ENCODE measurements at places on chromosomes 13 and 19.

- DNase-seq, result no peak
Measured at GRCh38 chr13:44198826-44199225, 174.8 kb upstream of the SERP2 start.

- no peak for DNase-seq
Measured at GRCh38 chr19:2982983-2983350, 5.6 kb downstream of the TLE6 start.

- DNase-seq, result no peak
Measured at GRCh38 chr13:53357582-53357981, 329.0 kb downstream of the OLFM4 start.

DNA sequence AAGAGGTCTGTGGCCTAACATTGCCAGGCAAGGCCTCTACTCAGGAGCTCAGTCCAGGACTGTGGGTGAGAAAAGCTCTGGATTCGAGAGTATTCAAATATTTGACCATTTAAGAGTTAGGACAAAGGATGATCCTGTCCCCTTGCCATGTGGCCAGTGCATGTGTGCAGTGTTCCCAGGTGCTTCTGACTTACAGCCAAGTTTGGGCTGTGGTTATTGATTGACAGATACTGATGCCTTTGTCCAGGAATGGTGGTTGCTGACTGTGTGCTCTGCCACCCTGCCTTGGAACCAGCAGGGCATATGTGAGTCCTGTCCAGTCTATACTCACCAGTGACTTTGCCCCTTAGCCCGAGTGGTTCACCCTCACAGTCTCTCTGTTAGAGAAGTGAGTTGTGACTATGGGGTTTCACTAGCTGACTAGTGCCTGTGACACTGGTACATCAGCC is 51.9 kb downstream of the GARRE1 start:
- DNase-seq, result no peak

- DNase-seq, result no peak
Measured at GRCh38 chr19:5977222-5977784, 637 bp downstream of the RANBP3 start.

GRCh38 chr13:44169018-44169911 is 204.4 kb upstream of the SERP2 start:
- DNase-seq, result no peak

DNA sequence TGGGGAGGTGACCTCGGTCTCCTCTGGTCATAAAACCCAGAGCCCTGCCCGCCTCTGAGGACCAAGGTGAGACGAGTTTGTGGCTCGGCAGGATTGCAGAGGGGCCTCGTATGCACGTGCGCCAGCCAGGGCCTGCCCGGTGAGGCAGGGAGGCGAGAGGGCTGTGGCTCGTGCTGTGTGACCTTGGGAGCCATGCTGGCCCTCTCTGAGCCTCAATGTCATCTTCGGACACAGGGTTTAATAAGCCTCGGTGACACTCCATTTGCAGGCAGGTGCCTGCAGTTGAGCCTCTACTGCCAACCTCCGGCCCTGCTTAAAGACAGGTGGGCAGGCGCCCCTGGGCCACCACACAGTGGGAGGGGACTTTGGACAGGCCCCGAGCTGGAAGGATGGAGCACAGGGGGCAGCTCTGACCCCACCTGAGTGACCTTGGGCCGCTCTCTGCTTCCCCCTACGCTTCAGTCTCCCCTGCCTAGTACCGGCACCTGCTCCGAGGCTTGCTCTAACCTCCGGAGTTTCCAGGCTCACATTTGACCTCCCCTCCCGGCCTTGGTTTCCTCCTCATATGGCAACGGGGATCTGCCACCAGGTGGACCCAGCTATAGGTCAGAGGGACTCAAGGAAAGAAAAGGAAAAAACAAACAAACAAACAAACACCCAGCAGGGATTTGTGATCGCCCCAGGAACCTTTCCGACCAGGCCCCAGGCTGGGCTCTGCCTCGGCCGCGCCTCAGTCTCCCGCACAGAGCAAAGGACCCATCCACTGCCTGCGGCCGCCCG is 3.1 kb downstream of the ZBTB7A start:
- DNase-seq, result no peak

- no peak for DNase-seq
Measured at GRCh38 chr19:55670280-55671053, 4.6 kb upstream of the EPN1 start.

- DNase-seq, result no peak
Measured at GRCh38 chr19:35395382-35396199, 24.7 kb downstream of the GPR42 start.

DNA sequence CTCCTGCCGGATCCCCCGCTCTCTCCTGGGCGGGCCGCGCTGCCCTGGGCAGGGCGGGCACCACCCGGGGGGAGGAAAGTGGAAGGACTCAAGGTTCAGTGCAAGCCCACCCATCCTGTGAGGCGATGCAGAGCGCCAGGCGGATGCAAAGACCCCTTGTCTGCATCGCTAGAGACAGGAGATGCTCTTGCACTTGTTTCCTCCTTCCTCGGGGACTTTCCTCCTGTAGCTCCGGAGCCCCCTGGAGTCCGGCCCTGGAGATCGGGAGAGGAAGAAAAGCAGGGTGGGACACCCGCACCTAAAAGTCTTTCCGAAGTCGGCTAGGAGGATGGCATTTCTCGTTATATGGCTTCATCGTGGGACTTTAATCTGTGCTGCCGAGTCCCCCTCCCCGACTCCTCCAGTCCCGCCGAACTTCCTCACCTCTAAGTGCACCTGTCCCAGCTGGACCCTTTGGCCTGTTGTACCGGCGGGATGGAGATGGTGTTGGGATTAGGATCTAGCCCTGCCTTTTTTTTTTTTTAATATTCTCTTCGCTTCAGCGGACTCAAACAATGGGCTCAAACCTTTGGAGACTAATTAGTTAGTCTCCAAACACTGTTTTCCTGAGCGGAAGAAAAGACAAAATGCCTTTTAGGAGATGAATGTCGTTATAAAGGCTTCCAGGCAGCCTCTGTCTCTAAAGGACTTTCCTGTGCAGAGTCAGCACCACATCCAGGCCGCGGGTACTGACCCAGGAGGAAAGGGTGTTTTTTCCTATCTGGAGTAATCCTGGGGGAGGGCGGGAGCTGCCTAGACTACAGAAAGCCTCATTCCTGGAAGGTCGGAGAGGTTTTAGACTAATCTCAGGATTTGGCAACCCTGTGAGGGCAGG is 725 bp downstream of the FAM124A start:
- DNase-seq, result no peak

GRCh38 chr13:29182216-29182615 is 362.1 kb downstream of the MTUS2 start:
- DNase-seq, result no peak

DNA sequence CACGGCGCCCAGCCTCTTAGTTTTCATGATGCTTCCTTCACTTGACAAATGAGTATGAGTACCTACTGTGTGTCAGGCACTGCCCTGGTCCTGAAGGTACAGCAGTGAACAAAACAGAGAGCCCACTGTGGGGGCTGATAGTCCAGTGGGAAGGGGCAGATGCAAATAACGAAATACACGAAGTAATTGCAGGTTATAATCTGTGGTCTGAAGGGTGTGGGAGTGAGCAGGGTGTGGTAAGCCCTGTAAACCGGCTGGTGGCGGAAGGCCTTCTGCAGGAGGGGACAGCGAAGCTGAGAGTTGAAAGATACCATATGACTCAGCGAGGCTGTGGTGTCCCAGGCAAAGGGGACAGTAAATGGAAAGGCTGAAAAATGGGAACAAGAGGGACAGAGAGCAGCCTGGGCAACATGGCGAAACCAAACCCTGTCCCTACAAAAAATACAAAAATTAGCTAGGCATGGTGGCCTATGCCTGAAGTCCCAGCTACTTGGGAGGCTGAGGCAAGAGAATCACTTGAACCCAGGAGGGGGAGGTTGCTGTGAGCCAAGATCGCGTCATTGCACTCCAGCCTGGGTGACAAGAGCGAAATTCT is 60.5 kb downstream of the MAP4K1 start:
- DNase-seq, result no peak

All from activated T-cell treated with anti-CD3 and anti-CD28 coated beads for 4 hours (primary cell).